ENCODE measurements at places on chromosomes 4 and X.

GRCh38 chr4:48190839-48191238, 56.8 kb upstream of the TXK start:
- DNase-seq = no peak

GRCh38 chr4:86594559-86595425, 677 bp downstream of the PTPN13 start:
- DNase-seq = no peak

DNA sequence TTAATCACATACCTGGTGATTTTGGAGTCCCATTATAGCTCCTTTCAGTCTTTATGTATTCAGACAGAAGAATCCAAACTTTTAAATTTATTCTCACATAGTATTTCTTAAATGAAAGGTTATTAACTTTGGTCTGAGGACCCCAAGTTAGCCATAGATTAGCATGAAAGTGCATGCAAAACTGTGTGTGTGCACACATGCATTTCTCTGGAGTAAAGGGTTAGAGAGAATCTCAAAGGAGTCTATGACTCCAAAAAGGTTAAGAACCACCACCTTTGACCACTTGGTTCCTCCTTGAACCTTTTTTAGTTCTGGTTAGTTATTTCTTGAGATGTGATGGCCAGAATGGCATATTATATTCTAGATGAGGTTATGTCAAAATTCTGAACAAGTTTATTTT, 102.0 kb downstream of the MGST2 start:
- DNase-seq = no peak

GRCh38 chr4:128162434-128162833, 101.3 kb downstream of the LARP1B start:
- DNase-seq = no peak

DNA sequence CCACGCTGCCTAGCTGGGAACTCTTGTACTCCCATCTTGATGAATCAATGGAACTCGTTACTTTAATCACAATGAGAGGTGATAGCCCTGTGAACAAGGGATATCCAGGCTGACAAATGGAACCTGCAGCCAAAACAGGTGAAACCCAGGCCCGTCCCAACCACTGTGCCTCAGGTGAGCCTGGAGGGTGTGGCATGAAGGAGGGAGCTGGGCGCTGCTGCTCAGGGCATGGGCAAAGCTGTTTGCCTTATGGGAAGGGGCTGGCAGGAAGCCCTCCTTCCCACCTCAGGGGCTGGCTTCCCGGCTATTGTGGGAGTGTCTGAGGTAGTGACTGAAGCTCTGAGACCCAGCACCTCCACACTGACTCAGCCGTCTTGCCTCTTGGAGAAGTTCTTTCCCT, 209.4 kb upstream of the ATP6AP2 start:
- no peak for DNase-seq

DNA sequence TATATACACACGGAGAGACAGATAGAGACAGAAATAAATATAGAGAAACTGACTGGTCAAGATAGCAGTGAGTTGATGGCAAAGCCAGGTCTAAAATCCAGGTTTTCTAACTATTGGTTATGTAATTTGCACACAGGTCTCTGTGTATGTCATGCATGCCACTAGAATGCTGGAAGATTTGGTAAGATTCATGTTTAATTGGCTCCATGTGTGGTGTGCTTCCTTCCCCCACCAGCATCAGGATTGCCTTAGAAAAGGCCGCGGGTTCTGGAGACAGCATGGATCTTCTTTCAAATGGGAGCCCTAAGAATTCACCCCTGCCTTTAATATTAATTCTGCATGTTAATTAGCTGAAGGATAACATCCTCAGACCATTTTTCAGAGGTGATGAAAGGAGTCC, 31.3 kb downstream of the HAND2 start:
- DNase-seq = no peak

GRCh38 chrX:13198056-13198761, 121.6 kb downstream of the ATXN3L start:
- DNase-seq = no peak

GRCh38 chrX:119467842-119468550, at the start of gene SLC25A5:
TSS of gene SLC25A5 (plus strand) at chrX:119468444. CDS start at chrX:119468516, 72 bp downstream.
- DNase-seq = peak; percentile 42

DNA sequence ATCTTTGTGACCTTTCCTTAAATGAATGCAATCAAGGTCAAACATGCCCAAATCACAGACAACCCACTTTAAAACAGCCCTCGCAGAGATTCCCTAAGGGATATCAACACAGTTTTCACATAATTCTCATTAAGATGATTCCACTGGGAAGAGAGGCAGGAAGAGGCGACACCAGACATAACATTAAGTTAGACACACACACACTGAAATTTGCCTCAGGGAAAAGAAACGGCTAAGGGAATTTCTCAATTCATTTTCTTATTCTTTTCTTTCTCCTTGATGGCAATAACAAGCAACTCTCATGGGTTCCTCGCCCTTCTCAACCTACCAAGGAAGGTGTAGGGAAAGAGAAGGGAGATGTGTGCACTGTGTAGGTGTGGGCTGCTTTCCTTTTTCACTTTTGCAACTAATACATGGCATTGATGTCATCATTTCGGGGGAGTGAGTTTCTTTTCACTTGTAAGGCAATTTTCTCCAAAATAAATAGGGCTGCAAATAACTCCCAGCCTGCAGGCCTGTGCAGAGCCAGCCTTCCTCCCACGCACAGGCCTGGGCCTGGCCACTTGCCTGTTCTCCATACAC, 41.4 kb downstream of the SOD3 start:
- DNase-seq = no peak

DNA sequence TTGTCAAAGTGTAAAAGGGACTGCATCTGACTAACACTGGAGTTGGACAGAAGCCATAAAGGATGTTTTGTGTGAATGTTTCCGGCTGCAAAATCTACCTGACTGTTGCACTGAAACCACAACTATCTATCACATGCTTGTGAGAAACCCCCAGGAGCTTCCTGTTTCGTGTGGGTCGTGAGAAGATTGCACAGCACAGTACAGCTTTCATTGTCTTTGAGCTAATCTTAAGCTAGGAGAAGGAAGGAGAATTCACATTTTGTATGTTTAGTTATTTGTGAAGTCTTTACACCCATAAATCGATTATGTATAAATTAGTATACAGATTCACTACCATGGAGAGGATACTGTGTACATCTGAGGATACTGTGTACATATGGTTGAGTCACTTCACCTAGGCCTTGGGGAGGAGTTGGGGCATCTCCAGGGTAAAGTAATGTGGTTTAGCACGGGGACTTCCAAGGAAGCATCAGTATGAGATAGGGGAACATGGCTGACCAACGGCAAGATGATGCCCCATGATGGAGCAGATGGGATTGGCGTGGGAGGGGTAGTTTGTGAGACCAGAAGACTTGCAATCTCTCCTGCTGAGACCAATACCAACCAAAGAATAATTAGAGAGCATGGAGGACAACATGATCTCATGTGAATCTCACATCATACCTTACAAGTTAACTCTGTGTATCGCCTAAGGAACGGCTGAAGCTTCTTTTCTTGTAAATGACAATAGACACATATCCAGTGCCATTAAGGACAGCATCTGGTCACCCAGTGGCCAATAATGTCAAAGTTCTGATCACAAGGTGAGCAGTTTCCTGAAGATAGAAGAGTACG, 43.1 kb upstream of the FAM9C start:
- DNase-seq = no peak

GRCh38 chr4:105361053-105361452, 112.8 kb downstream of the PPA2 start:
- DNase-seq = no peak

DNA sequence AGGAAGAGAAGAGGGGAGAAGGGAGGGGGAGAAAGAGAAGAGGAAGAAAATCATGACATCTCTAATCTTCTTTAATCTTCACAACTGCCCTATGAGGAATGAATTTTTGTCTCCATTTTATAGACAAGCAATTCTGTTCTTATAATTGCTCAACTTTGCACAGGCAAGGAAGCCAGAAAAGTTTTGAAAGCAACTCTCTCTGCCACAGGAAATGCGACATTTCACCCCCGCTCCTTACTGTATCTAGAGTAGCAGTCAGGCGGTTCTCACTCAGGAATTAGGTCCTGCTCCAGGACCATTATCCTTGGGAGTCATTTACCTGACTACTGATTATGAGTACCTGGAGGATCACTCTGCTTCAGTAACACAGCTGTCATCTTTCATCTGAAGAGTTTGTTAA, 69.2 kb upstream of the FAM9A start:
- no peak for DNase-seq

GRCh38 chrX:86329174-86329573, 180.9 kb downstream of the DACH2 start:
- no peak for DNase-seq

GRCh38 chr4:71583971-71584370, 199.9 kb downstream of the GC start:
- DNase-seq = no peak

GRCh38 chrX:106964290-106964689, 35.7 kb downstream of the MORC4 start:
- no peak for DNase-seq

DNA sequence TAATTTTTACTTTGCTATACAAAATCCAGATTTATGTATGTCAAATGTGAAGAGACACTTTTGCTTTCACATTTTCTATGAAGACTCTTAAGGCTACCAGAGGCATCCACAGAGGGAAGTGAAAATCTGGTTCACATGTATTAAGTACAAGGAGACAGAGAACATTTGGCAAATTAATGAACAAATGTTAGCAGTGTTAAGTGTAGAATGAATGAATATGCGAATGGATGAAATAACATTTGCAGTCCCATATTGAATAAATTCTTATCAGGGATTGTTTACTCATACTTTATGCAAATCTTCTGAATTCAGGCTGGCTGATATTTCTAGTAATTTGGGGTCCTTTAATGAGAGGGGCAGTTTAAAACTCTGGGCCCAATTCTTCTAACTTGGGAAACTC, 159.9 kb downstream of the LDB2 start:
- no peak for DNase-seq

- no peak for DNase-seq
Measured at GRCh38 chrX:41666251-41666650, 22.5 kb upstream of the GPR34 start.

GRCh38 chr4:76767983-76768382, 130.0 kb downstream of the SOWAHB start:
- DNase-seq = no peak

- DNase-seq = no peak
Measured at GRCh38 chr4:4268776-4269175, 20.8 kb upstream of the TMEM128 start.

Data from stimulated activated CD8-positive, alpha-beta memory T cell treated with anti-CD3 and anti-CD28 coated beads, Interleukin-4, amount 100 ng/mL, for 1 hour (primary cell).